ENCODE measurements at places on chromosomes 4 and X.

DNA sequence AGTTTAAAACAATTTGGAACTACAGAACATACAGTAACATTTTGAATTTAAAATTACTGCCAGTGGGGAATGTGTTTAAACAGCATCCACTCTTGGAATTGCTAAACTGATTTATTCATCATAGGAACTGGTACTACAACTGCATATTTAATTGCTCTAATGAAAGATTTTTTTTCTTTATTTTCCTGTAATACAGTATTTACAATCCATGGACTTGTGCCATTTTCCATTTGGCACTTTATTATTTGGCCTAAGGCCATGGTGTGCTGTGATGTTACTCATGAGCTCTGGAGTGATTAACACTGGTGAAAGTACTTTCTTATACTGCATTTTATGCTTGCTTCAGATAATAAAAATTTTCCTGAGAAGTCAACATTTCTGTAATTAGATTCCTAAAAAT lies 69.7 kb upstream of the NUDT6 start:
- no peak for DNase-seq

DNA sequence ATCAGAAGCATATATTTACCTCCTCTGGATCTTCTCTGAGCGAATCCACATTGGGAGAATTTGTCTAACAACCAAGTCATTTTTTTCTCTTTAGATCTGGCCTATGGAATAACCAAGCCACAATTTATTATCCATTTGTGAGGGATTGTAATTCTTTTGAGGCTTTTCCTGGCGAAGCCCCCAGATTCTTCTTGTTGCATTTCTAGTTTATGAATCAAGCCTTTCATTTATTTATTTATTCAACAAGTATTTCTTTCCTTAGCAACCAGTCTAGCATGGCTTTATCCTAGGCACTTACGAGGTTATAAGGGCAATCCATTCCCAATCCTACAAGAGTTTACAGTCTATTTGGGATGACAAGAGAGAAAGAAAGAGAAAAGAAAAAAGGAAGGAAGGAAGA lies 18.4 kb upstream of the FNIP2 start:
- no peak for DNase-seq

DNA sequence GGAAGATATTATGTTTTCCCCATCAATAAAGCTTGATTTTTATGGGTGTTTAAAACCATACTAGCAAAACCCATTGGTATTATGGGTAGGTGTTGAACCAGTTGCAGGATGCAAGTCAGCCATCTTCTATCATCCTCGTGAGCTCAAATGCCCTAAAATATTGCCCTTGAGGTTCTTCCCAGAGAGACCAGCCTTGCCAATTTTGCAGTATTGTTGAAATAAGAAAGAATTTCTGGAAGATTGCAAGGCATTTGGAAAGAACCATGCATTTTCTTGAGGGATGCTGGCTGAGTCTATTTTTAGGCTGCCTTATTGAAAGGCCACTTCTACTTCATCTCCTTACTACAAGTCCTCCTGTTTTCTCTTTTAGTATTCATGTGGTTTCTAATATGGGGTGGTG lies 60.9 kb upstream of the SOD3 start:
- DNase-seq, result no peak

DNA sequence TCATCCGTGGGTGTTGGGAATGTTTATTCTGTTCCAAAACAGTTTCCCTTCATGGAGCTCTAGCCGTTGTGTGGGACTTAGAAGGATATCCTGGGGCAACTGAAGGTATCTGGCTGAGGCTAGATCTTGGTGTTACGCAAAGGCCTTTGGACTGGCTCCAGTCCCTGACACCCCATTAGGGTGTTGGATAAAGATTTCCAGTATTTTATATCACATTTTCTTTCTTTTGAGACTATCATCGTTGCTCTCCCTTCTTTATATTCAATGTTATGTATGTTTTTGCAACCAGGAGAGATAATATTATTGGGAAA lies 103.0 kb downstream of the TECRL start:
- no peak for DNase-seq

GRCh38 chr4:15690020-15690809 lies 8.6 kb downstream of the FAM200B start:
- DNase-seq, result no peak

- peak; percentile 66 for DNase-seq
These were observed 107.1 kb upstream of the ATP6AP2 start for GRCh38 chrX:40473460-40474204.

- DNase-seq, result no peak
These were observed 29.9 kb upstream of the FOXR2 start for GRCh38 chrX:55593296-55593695.

- no peak for DNase-seq
These were observed 206.1 kb upstream of the TTC29 start for GRCh38 chr4:147151763-147152162.

- DNase-seq, result no peak
These were observed 18.0 kb upstream of the LANCL3 start for GRCh38 chrX:37553476-37553875.

DNA sequence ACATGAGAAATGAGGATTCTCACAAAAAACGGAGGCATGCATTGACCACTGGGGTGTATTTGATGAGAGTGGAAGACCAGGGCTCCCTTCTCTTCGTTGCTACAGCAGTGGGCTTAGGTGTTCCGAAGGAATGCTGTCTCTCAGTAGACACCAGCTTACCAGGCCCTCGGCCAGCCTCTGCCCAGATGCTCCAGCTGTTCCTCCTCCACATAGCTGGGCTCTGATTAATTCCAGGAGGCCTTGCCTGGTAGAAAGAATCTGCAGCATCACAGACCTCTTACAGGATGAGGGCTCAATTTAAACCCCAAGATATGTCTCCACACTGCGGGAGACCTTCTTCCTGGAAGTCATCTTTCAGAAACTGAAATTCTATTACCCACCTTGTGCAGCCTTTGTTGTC lies 346.6 kb upstream of the TENM3 start:
- no peak for DNase-seq

- no peak for DNase-seq
These were observed 20.6 kb downstream of the F8 start for GRCh38 chrX:155001873-155002272.

- no peak for DNase-seq
These were observed 788.9 kb downstream of the RPA4 start for GRCh38 chrX:97672608-97673007.

DNA sequence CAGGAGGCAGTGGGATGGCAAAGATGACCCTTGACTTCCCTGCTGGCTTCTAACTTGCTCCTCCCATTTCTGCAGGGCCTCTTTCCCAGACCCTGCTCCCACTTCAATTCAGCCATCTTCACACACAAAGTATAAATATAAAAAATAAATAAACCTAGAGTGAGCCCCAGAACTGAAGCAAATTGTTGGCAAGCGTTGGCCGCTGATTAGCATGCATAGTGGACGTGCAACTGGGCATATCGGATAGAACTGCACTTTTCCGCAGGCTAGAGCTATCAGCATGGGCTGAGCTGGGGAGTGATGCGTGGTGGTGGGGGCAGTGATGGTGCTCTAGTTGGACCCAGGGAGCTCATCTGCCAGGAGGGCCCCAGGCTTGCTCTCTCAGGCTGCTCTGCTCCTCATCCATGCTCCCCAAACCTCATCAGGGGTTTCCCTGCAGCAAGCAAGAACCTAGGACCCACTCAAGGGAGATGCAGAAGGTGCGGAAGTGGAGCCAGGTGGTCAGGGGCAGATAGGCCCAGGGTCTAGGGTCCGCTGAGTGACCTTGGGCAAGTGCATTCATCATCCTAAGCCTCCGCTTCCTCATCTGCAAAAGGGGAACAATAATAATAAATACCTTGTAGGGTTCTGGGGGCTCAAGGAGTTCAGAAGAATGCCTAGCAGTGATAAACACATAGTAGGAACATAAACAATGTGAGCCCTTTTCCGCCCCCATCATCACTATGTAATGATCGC lies 146.8 kb upstream of the PJA1 start:
- no peak for DNase-seq
